Mucosa of descending colon (tissue), 3 donors: ENCODE measurements at places on chromosomes 11 and 22. TPM values are rescaled to one million over a fixed set of nuclear protein-coding genes. Genes with fewer than 3 reads are reported as not detected.

Gene RIN1
- total RNA-seq = 12.7 TPM

Gene OR5P2
- not detected for total RNA-seq

Gene GPR83
- not detected for total RNA-seq

Gene VWCE
- 1.9 TPM for total RNA-seq

Gene ISX
- total RNA-seq = 35.3 TPM

Gene PNPLA3
- 0.23 TPM for total RNA-seq

Gene OR56A1
- total RNA-seq = 0.03 TPM

Gene VWA5A
- total RNA-seq = 55.8 TPM

Gene CREB3L1
- total RNA-seq = 52.7 TPM

Gene SYT7
- total RNA-seq = 19.0 TPM

Gene PATE4
- total RNA-seq = not detected

Gene H19
- 59.3 TPM for total RNA-seq

Gene IGF2
- 27.6 TPM for total RNA-seq

Gene LRRC4C
- total RNA-seq = 0.29 TPM

Gene INS
- not detected for total RNA-seq

Gene TTC36
- 1.3 TPM for total RNA-seq

Gene MS4A7
- 28.6 TPM for total RNA-seq

Gene HBG1
- total RNA-seq = not detected

Gene TRIM51
- not detected for total RNA-seq

Gene CENPM
- 3.2 TPM for total RNA-seq

Gene GTSE1
- 3.6 TPM for total RNA-seq

Gene CASP12
- total RNA-seq = 0.63 TPM

Gene MICAL2
- total RNA-seq = 384 TPM

Gene SCARF2
- 3.0 TPM for total RNA-seq

Gene TMEM184B
- 63.1 TPM for total RNA-seq

Gene SMTNL1
- not detected for total RNA-seq

Gene PKP3
- total RNA-seq = 73.3 TPM

Gene FAM181B
- total RNA-seq = not detected

Gene DSCAML1
- total RNA-seq = 5.0 TPM

Gene PRG2
- total RNA-seq = not detected

Gene C22orf31
- total RNA-seq = not detected

Gene CHST1
- 2.8 TPM for total RNA-seq

Gene OR8G5
- total RNA-seq = not detected

Gene TMEM135
- 37.6 TPM for total RNA-seq

Gene CRYBA4
- not detected for total RNA-seq

Gene OR10A5
- total RNA-seq = not detected

Gene HEPN1
- not detected for total RNA-seq

Gene MYOD1
- total RNA-seq = not detected

Gene UBASH3B
- 3.5 TPM for total RNA-seq

Gene NRXN2
- total RNA-seq = 3.9 TPM

Gene ASPHD2
- total RNA-seq = 2.7 TPM

Gene CARD10
- 60.5 TPM for total RNA-seq

Gene USP2
- 26.7 TPM for total RNA-seq

Gene SLC17A6
- not detected for total RNA-seq

Gene DUSP8
- 31.7 TPM for total RNA-seq

Gene OR8K3
- total RNA-seq = not detected
